ENCODE measurements at places on chromosomes 13 and 19.

DNA sequence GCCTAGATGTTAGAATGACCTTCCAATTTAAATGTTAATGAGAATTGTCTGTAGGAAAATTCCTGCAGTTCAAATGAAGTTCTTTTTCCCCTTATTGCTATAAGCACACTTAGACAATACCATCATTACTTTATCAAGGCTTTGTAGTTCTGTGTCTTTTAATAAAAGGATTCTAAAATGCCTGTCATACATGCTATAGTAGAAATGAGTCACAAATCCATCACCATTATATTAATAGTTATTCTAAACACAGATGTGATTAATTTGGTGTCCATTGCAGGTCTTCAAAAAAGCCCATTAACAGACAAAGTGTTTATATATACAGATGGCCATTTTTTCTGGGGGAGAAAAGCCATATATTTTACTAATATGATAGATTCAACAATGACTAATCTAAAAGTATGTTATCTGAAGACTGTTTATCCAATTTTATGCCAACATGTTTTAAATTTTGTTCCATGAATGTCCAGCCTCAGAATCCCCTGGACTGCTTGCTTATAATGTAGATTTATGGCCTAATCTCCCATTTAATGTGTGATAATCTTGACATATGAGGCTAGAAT lies 1678.3 kb upstream of the PCDH20 start:
- DNase-seq, result no peak

DNA sequence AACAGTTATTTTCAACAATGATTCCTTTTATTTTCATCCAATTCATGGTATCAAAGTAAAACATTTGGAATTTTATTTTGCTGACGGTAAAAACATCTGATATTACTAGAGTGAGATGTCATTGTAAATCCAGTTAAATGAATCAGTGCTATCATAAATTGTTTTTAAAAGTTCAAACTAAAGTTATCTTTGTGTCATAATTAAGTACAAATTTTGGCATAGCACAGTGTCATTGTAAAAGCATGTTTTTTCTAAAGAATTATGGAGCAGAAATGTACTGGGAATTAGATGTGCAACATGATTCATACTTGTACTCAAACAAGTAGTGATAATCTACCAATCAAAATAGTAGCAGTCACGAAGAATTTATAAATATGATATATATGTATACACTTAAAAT lies 92.8 kb downstream of the FAM216B start:
- no peak for DNase-seq

DNA sequence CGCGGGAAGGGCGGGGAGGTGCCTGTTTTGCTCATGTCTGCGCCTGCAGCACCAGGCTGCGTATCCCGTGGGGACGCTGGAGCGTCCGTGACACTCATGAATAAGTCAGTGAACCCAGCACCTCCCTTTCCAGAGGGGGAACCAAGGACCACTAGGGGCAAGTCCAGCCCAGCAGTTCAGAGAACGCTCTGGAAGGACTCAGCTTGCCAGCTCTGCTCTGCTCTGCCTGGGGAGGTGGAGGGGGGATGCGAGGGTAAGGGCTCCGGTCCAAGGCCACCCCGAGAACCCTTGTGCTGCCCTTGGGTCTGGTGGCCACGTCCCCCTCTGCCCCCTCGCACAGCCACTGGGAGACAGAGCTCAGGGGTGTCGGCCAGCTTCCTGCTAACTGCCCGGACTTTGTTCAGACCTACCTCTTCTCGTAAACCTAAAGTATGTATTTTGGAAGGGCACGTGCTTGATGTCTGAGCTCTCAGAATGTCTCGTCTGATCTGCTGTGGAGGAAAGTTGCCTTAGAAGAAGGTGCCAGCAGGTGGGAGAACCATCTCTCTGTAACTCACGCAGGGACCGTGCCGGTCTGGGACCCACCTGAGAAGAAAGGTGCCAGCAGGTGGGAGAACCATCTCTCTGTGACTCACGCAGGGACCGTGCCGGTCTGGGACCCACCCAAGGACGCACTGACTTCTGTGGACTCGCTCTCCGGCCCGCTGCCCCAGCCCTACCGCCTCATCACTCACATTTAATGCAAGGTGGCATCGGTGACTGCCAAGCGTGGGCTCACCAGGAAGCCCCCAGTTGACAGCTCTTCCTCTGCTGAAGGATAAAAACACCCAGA lies 34.1 kb downstream of the TMEM255B start:
- no peak for DNase-seq

- no peak for DNase-seq
Observed at GRCh38 chr13:43805681-43806128, 18.9 kb upstream of the ENOX1 start.

- DNase-seq, result peak; percentile 61
Observed at GRCh38 chr19:43534816-43535761, 2.1 kb downstream of the ZNF575 start.

- peak; percentile 29 for DNase-seq
Observed at GRCh38 chr13:28161370-28161769, 23.0 kb downstream of the PAN3 start.

DNA sequence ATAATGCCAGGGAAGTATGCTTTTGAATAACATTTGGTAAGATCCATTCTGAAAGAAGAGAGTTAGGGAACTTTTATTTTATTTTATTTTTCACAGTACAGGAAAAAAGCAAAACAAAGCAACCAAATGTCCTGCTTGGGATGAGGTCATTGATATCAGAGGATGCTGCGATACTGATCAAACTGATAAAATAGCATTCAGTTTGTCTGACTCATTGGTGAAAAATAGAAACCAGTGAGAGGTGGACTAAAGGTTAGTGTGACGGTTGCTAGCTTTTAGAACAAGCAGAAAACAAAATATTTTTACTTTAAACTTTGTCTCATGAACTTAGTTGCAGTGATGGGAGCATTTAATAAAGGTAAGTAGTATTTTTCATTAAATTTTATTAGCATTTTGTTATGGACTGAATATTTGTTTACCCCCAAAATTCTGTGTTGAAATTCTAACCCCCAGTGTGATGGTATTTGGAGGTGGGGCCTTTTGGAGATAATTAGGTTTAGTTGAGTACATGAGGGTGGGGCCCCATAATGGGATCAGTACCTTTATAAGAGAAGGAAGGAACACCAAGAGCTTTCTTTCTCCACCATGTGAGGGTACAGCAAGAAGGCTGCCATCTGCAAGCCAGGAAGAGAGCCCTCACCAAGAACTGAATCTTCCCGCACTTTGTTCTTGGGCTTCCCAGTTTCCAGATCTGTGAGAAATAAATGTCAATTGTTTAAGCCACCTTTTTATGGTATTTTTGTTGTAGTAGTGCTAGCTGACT lies 37.3 kb downstream of the ITGBL1 start:
- peak; percentile 36 for DNase-seq

DNA sequence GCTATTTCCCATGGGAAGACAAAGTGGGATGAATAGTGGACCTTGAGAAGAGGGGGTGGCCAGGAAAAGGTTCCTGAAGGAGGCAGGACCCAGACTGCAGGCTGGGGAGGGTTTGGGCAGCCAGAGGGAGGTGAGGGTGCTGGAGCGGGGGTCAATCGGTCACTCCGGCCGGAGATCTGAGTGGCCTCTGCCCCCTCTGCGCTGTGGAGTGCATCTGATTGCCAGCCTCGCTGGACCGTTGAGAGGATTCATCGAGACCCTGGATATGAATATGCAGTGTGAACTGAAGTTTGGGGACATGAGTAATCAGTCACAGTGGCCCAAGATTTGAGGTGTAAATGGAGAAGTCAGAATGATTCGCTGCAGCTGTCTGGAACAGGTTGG lies 5.5 kb upstream of the ZNF580 start:
- no peak for DNase-seq

DNA sequence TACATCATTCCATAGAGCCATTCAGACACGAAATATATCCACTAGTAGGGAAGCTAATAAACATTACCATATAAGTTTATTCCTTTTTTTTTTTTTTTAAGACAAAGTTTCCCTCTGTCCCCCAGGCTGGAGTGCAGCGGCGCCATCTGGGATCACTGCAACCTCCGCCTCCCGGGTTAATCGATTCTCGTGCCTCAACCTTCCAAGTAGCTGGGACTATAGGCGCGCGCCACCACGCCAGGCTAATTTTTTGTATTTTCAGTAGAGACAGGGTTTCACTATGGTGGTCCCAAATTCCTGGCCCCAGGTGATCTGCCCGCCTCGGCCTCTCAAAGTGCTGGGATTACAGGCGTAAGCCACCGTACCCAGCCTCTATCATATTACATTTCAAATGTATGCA lies 612 bp upstream of the ZNF154 start:
- DNase-seq, result no peak

Data from adipocyte (in vitro differentiated cells).